Thymus (tissue), 14 donors: ENCODE measurements at places on chromosomes 3 and 15.

- no peak for DNase-seq
- H3K4me3 ChIP-seq, result no peak overlapping the region
- H3K36me3 ChIP-seq, result no peaks in the 10 kb centered on the region
- H3K27me3 ChIP-seq, result no peaks in the 10 kb centered on the region
- no peak overlapping the region for H3K27ac ChIP-seq
These were observed 42.0 kb upstream of the OTOL1 start for GRCh38 chr3:161454615-161455014.

- no peaks in the 10 kb centered on the region for H3K4me1 ChIP-seq
- H3K27me3 ChIP-seq, result no peaks in the 10 kb centered on the region
- no peaks in the 10 kb centered on the region for H3K36me3 ChIP-seq
- H3K4me3 ChIP-seq, result no peak overlapping the region
These were observed 73.6 kb downstream of the SPSB4 start for GRCh38 chr3:141124715-141125114.

- H3K27ac ChIP-seq, result no peak overlapping the region
- DNase-seq, result no peak
- no peaks in the 10 kb centered on the region for H3K36me3 ChIP-seq
- peaks cover 3% of the 10 kb centered on the region for H3K4me1 ChIP-seq
- no peaks in the 10 kb centered on the region for H3K27me3 ChIP-seq
These were observed 53.9 kb downstream of the CLASP2 start for GRCh38 chr3:33664195-33664594.

DNA sequence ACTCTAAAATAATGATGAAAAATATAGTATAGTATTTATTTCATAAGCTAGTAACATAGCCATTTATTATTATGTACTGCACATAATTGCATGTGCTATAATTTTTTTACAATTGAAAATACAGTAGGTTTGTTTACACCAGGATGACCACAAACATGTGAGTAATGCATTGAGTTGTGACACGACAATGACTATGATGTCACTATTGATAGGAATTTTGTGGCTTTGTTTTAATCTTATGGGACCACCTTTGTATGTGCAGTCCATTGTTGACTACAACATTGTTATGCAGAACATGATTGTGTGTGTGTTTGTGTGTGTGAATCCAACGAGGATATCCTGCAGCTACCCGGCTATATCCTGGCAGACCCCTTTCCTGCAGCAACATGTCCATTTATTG is 372.2 kb upstream of the MCTP2 start:
- H3K4me1 ChIP-seq, result peaks cover 15% of the 10 kb centered on the region
- no peak for DNase-seq
- H3K27me3 ChIP-seq, result no peaks in the 10 kb centered on the region
- H3K4me3 ChIP-seq, result no peak overlapping the region

DNA sequence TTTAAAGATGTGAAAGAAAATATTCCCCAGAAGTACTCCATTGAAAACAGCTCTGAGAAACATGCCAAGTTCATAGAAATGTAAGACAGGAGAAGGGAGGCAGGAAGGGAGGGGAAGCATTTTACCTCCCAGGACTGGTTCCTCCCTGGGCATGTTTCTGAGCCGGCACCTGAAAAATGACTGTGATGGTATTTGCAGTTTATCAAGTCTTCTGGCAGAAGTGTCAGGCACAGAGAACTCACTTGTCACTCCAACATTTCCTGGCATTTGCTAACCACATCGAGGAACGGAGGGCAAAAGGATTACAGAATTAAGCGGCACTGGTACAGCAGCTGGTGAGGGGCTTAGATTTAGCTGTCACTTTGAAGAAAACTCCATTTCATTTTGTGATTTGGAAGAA is 1054.0 kb downstream of the TUSC7 start:
- no peak for DNase-seq
- H3K27ac ChIP-seq, result no peak overlapping the region
- H3K27me3 ChIP-seq, result no peaks in the 10 kb centered on the region

GRCh38 chr3:115624901-115625300 is 1.6 kb downstream of the GAP43 start:
- no peaks in the 10 kb centered on the region for H3K36me3 ChIP-seq
- H3K27ac ChIP-seq, result no peak overlapping the region
- no peaks in the 10 kb centered on the region for H3K4me1 ChIP-seq
- H3K27me3 ChIP-seq, result peaks cover 7% of the 10 kb centered on the region
- no peak for DNase-seq

DNA sequence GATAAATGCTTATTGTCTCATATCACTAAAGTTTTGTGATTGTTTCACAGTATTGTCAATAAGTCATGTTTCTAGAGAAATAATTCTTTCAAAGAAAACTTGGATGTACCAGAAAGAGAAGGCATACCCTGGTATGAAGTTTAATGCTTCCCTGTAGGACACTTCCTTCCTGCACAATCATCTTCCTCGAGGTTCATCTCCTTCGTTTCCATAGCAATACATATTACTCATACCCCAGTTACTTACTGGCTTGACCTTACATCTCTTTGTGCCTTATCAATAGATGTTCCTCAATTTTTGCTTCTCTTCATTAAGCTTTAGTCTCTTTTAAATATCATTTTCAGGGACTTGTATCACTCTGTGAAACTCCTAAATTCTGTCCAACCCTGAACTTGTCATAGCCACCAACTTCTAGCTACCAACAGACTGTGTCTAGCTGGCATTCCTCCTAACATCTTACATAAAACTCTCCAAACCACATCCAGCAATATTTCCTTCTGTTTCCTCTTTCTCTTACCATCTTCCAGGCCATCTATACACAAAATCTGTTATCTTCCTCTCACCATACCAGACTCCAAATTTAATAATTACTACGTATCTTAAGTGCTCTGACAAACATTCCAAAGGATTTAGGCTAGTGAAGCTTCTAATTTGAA is 134.3 kb downstream of the GADL1 start:
- no peaks in the 10 kb centered on the region for H3K4me1 ChIP-seq
- no peak for DNase-seq
- H3K27ac ChIP-seq, result no peak overlapping the region
- no peaks in the 10 kb centered on the region for H3K36me3 ChIP-seq
- no peak overlapping the region for H3K4me3 ChIP-seq

DNA sequence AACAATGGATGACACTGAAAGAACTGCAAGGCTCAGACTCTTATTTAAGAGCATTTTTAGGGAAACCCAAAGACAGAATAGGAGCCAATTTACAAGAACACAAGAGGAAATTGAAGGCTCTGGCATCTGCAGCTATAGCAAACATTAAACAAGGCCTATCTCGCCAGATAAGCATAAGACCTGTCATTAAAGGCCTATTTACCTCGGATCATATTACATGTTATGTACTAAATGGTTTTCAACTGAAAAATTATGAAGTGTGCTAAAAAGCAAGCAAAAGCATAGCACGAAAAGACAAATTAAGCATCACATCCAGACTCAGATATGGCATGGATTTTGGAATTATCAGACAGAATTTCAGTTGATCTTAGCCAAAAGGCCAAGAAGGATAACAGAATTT is 617.1 kb downstream of the SQOR start:
- H3K36me3 ChIP-seq, result no peaks in the 10 kb centered on the region
- no peak overlapping the region for H3K4me3 ChIP-seq
- no peak overlapping the region for H3K27ac ChIP-seq
- no peak for DNase-seq
- no peaks in the 10 kb centered on the region for H3K27me3 ChIP-seq

GRCh38 chr3:197186887-197187588 is 111.4 kb downstream of the DLG1 start:
- H3K4me3 ChIP-seq, result no peak overlapping the region
- H3K27me3 ChIP-seq, result no peaks in the 10 kb centered on the region
- peaks cover 12% of the 10 kb centered on the region for H3K36me3 ChIP-seq
- peak; percentile 71 for DNase-seq

GRCh38 chr15:66747886-66748707 is 46.1 kb downstream of the SMAD6 start:
- peaks cover 9% of the 10 kb centered on the region for H3K4me1 ChIP-seq
- DNase-seq, result no peak
- no peaks in the 10 kb centered on the region for H3K27me3 ChIP-seq

DNA sequence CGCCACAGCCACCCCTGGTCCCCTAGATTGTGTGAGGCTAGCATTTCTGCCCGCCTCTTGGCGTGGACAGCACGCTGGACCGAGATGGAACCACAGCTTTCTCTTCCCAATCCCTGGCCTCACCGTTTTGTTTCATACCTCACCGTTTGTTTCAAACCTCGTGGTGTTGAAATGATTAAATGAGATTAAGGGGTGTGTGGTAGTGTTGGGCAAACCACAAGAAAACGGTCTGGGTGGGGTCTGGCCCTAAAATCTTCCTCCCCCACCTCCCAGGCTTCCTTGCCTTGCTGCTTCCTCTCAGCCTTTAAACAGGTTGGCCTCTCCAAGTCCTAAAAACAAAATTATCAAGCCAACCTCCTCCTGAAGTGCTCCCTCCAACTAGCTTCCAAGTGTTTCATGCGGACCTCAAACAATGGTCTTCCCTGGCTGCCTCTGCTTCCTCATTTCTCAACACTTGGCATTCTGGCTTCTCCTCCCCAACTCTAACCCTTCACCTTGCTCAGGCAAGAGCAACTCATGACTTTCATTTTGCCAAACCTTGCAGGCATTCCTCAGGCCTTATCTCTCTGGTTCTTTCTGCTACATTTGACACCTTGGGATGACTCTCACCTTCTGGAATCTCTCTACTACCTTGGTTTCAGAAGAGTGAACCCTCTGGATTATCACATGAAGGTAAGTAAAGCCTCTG is 1.4 kb upstream of the ATP13A3 start:
- no peak overlapping the region for H3K27ac ChIP-seq
- H3K27me3 ChIP-seq, result peaks cover 14% of the 10 kb centered on the region
- H3K36me3 ChIP-seq, result no peaks in the 10 kb centered on the region
- H3K4me3 ChIP-seq, result peak overlapping the region; percentile 56
- H3K4me1 ChIP-seq, result peaks cover 6% of the 10 kb centered on the region
- peak; percentile 13 for DNase-seq

GRCh38 chr3:72288955-72289691 is 504.2 kb upstream of the PROK2 start:
- H3K4me3 ChIP-seq, result peak overlapping the region; percentile 24
- H3K36me3 ChIP-seq, result no peaks in the 10 kb centered on the region

DNA sequence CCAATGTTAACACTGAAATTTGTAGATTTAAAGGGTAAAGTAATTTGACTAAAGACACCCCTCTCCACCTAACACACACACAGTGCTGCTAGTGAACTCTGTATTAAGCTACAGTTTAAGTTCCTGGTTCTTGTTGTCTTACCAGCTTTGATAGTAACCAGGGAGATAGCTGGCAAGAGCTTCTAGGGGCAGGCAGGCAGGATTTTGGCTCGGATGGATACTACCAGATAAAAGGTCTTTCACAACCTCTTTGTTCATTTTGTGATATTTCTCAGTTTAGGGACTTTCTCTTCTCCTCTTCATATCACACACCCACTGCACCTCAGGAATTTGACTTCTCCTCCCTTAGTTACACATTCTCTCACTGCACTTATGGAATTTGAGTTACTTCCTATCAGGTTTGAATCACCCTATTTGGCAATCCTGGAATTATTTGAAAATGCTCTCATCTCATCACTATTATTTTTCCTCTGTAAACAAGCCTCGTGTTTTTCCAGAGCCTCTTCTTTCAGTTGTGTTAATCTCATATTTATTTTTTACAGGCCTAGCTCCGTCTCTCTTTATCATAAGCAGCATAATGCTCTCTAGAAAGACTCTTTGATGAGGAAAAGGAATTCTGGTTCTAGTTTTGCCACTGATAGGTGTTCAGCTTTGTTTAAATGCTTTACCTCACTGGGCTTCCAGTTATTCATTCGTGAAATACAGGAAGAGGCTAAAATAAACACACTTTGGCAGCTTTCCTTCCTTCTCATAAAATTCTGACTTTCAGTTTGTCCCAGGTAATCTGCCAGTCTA is 23.0 kb upstream of the CLDN1 start:
- DNase-seq, result no peak
- no peaks in the 10 kb centered on the region for H3K36me3 ChIP-seq
- H3K4me1 ChIP-seq, result no peaks in the 10 kb centered on the region
